Activated T-helper 1 cell treated with Interleukin-2 at 50 U/mL for 16 hours (primary cell): ENCODE measurements at places on chromosomes 1 and 21.

GRCh38 chr1:235631816-235632215 lies 17.8 kb downstream of the GNG4 start:
- no peak for DNase-seq

- no peak for DNase-seq
Observed at GRCh38 chr21:42063191-42063570, 7.9 kb upstream of the UMODL1 start.

- DNase-seq, result no peak
Observed at GRCh38 chr1:46171871-46172270, 3.0 kb upstream of the TSPAN1 start.

GRCh38 chr1:244196571-244197285 lies 145.6 kb downstream of the ZBTB18 start:
- no peak for DNase-seq

DNA sequence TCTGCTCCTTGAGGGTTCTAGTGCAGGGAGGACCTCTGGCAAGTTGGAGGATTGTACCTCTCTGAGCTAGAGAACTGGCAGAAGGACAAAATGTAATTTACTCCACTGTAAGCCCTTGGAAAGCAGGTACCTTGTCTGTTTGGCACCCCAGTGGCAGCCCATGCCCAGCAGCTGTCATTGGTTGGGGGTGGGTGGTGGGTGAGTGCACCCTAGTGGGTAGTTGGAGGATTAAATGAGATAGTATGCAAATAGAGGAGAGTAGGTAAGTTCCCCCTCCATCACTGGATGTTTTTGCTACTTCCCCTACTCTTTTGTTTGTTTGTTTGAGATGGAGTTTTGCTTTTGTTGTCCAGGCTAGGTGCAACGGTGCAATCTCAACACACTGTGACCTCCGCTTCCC lies 69.8 kb downstream of the RYR2 start:
- no peak for DNase-seq

DNA sequence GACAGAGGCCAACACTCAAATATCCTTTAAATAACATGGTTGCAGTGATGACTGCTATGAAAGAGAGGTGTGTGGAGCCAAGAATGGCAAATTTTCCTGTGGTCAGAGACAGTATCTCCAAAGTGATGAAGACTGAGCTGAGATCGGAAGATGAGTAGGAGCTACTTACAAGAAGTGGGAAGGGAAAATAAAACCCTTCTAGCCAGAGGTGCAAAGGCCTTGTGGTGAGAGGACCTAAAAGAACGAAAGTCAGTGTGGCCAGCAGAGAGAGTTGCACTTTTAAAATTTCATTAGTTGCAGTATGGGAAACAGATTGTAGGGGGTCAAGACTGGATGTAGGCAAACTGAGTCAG lies 17.8 kb downstream of the SLAMF7 start:
- DNase-seq, result no peak

DNA sequence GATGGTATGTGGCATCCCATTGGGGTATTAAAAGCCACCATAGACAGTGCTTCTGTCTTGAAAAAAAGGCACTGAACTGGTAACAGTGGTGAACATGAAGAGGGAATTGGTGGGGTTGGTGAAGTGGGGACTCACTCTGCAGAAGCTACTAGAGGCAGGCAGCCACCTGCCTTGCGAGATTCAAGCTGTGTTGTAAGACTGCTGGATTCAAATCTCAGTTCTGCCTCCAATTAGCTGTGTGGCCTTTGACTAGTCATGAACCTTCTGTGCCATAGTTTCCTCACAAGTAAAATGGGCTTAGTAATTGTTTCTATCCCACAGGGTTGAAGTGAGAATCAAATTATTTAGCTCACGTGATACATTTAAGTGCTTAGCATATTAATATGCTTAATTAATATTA lies 16.6 kb upstream of the ELOA start:
- DNase-seq, result no peak

GRCh38 chr1:160211046-160211790 lies 6.0 kb downstream of the PEA15 start:
- DNase-seq, result no peak

GRCh38 chr1:116777831-116778830 lies 23.9 kb downstream of the CD2 start:
- no peak for DNase-seq
